ENCODE measurements at places on chromosomes 1 and 21.
A peak's percentile ranks its signal among the peaks of the same experiment; 100 is the strongest.

DNA sequence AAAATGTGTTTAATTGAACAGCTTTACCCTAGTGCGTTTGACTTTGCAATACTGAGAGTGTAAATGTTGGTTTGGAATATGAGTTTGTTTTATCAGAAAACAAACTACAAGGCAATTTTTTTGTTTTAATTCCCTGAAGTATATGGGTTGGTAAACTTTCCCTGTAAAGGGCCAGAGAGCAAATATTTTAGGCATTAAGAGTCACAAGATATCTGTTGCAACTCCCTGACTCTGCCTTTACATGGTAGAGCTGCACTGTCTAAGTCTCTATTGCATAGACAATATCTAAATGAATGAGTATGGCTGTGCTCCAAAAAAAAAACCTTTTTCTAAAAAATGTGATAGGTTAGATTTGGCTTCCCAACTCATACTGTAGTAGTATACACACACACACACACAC, 115.1 kb upstream of the PBX1 start:
- no peak for DNase-seq

DNA sequence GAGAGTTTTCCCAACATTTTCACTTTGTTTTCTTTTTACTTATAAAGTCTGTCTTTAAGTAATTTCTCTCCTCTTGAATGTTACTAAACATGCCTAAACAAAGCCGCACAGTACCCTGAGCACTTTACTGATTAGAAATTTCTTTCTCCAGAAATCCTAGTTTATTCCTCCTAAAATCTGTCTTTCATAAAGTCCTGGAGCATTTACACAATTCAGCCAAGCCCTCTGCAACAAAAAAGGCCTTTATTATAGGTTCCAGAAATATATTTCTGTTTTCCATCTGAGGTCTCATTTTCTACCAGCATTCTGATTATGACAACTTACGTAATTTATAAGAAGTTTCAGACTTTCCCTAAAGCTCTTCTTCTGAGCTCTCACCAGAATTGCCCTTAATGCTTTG, 549.5 kb upstream of the OLFM3 start:
- no peak for DNase-seq

DNA sequence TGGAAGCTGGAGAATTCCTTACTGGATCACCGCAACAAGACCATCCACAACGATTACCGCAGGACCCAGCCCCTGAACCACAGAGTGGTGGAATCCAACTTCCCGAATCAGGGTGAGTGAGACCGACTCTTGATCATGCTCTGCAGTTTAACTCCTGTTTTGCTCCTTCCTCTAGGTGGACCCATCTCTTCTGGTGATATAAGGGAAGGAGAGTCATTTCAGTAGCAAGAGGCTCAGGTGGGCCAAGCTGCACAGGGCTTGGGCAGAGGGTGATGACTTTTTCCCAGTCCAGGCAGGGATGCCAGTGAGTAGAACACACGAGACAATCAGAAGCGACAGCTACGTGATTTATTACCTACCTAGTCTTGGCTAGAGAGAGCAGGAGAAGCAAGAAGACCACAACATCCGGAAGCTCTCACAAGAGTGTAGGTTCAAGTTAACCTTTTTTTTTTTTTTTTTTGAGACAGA, 25.2 kb downstream of the CA6 start:
- DNase-seq: no peak

- DNase-seq: no peak
Observed at GRCh38 chr1:59683197-59683596, 131.6 kb upstream of the HOOK1 start.

DNA sequence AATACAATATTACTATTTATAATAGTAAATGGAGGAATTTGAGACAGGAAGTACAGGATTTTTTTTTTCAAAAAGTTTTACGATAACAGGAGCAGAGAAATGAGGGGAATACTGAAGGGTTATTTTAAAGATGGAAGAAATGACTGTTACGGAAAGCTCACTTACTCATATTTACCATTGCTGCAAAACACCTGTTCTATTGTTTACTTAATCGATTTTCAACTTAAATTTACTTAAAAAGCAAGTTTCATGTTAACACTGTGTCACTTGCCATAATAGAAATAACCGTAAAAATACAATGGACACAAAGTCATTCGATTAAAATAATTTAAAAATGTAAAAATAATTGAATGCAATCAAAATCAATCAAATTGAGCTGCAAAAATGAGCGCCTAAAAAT, 3.4 kb upstream of the EXO1 start:
- DNase-seq: no peak

GRCh38 chr1:177926201-177926600, 43.7 kb downstream of the SEC16B start:
- no peak for DNase-seq

- no peak for DNase-seq
Observed at GRCh38 chr1:53835491-53835890, 2.6 kb downstream of the NDC1 start.

DNA sequence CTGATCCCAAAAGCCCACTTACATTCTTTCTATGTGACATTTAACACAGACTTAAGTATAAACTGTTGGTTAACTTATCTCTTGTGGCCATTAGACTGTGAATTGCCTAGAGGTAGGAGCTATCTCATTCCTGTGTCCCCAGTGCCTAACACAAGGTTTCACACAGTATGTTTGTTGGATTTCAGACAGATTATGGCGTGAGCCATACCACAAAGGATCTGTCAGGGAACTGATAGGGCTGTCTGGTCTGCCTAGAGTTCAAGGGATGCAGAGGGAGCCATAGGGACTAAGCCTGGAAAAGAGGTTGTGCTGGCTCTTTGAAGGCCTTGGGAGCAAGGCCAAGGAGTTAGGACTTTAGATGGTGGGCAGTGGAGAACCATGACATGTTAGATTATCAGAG, 40.0 kb downstream of the MEF2D start:
- DNase-seq: no peak

GRCh38 chr1:214476986-214477870, 74.2 kb downstream of the PTPN14 start:
- no peak for DNase-seq

DNA sequence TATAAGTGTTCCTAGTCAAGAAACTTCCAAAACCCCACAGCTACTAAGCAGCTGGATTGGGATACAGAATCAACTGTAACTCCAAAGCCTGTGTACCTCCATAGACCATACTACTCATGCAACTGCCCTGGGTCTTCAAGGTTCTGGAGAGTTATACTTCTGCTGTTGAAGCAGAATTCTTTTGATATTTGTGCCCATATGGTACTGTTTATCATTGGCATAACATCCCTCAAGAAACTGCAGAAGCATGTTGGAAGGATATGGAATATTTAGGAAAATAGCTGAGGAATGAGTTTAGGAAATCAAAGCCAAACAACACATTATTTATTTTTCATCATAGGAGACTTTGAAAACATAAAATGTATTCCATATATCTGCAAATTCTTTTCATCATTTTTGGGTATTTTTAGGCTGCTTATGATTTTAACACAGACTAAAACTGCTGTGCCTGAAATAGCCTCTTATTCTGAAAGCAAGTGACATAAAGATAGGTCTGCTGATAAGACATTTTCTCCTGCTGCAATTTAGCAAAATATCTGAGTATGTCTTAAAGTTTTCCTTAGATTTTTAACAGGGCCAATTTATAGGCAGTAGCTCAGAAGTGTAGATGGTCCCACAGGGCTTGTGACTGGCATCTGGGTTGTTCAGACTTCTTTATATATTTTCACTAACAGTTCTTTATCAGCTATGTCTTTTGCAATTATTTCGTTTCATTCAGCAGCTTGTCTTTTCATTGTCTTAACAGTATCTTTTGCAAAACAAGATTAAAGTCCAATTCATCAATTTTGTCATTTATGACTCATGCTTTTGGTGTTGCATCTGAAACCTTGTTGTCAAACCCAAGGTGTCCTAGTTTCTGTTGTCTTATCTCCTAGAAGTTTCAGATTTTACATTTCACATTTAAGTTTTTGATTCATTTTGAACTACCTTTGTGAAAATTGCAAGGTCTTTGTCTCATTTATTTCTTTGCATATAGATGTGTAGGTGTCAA, 41.1 kb upstream of the ZNF124 start:
- DNase-seq: no peak

DNA sequence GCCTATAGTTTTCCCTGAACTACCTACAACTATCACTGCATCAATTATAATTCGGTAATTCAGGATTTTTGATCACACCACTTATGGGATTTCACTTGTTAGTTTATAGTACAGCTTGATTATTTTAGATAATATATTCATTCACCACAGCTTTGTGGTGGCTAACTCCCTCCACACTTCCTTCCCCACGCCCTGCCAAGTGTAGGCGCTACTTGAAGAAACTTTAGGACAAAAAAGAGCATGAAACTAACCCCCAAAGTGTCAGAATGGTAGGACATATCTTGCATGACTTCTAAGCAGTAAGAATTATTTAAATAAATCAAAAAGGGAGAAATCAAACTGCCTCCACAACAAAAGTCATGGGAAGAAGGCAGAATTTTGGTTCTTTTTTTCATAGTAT, 70.1 kb downstream of the LHX9 start:
- DNase-seq: no peak

- no peak for DNase-seq
Observed at GRCh38 chr21:34642211-34643075, 26.4 kb upstream of the CLIC6 start.

- DNase-seq: no peak
Observed at GRCh38 chr1:87215592-87215991, 113.1 kb upstream of the LMO4 start.

- peak; percentile 36 for DNase-seq
Observed at GRCh38 chr1:150235294-150235851, 539 bp downstream of the ANP32E start.

DNA sequence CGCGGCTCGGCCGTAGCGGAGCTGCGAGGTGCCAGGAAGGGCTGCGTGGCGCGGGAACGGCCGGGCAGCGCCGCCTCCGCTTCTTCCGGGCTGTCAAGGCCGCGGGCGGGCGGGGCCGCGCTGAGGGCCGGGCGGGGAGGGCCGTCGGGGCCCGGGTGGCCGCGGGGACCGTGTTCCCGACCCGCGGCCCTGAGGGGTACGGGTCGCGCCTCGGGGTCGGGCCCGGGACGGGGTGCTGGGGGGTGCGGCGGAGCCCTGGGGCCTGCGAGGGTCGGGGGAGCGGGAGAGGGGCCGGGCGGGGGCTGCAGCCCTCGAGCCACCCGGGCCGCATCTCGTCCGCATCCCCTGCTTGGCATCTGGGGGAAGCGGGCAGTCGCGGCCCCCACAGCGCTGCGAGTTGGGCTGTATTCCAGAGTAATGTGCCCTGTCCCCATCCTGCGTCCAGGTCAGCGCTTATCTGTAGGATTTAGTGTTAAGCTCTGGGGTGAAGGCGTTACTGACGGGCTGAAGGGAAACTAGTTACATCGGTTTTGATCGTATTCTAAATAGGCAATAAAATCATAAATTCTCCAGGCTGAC, 379 bp downstream of the RER1 start:
- DNase-seq: no peak

- DNase-seq: no peak
Observed at GRCh38 chr21:15676935-15677334, 52.8 kb upstream of the USP25 start.

DNA sequence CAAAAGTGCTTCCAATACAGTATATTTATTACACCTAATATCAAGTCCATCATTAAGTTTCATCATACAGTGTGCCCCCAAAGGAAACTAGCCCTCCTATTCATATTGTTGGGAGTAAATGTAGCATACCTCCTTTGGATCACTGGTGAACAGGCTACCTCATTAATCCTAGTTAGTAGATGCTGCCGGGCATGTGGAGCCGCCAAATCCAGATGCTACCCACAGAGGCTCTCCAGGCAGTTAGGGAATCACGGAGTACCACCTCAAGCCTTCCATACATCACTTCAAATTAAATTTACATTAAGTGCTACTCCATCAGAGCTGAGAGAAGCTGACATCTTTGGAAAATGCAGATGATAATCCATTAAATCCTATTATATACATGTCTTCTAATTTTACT, 121.7 kb upstream of the FOXD3 start:
- no peak for DNase-seq

- DNase-seq: no peak
Observed at GRCh38 chr1:199929556-199929955, 98.0 kb upstream of the NR5A2 start.

DNA sequence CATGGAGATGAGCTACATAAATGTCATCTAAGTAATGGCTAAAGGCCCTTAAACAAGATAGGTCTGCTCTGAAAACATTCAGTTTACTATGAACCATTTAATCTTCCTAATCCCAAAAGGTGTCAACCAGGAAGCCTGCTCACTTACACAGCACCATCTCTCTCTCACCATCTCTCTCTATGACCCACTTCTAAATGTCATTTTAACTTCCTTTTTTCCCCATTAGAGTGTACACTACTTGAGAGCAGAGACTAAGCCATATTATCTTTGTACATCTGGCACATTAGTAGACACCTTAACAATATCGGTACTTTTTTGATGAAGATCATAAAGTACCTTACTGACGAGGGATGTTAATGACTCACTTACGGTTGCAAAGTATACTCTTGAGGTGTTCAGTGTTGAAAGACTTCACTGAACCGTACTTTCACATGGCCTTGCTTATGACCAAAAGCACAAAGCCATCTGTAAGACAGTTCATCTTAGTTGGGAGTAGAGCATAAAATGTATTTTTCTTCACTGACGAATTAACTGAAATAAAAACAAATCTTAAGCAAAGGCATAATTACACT, 25.4 kb downstream of the FBXO42 start:
- no peak for DNase-seq

- DNase-seq: peak; percentile 30
Observed at GRCh38 chr1:3217181-3217641, 148.2 kb downstream of the PRDM16 start.

- DNase-seq: no peak
Observed at GRCh38 chr1:184875218-184875617, 99.1 kb downstream of the NIBAN1 start.

DNA sequence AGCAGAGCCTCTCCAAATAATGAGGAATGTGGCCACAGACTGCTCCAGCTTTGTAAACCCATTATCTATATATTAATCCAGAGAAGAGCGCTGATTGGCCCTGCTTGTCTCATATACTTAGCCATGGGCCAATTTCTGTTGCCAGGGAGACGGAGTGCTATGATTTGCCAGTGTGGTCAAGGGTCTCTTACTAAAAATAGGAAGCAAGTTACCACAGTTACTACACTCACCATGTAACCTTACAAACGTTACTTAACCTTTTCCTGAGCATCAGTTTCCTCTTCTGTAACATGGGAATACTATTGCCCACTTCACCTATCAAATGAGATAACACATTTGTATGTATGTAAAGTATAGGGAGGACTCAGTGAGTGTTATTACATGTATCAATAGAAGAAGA, 7.7 kb upstream of the S100A2 start:
- DNase-seq: no peak

DNA sequence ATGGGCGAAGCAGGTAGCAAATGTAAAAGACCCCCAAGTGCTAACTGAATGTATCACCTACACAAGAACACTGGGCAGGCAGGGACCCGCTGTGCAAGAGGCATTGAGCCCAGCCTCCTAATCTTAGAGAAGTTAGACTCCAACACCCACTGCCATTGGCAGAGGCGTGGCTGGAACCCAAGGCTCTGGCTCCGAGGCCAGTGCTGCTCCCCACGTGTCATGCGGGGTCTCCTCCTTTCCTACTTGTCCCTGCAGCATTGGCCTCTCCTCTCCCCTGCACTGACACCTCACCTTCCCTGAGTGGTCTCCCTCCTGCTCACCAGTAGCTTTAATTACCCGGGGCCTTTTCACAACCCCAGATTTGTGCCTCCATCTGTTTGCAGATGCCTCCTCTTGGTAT, 107.0 kb downstream of the GALNT2 start:
- no peak for DNase-seq

Data from C1 segment of cervical spinal cord (tissue), 14 donors.